ENCODE measurements at places on chromosomes 2 and 18.

GRCh38 chr2:96147593-96148201, 2.5 kb upstream of the DUSP2 start:
- DNase-seq = no peak

DNA sequence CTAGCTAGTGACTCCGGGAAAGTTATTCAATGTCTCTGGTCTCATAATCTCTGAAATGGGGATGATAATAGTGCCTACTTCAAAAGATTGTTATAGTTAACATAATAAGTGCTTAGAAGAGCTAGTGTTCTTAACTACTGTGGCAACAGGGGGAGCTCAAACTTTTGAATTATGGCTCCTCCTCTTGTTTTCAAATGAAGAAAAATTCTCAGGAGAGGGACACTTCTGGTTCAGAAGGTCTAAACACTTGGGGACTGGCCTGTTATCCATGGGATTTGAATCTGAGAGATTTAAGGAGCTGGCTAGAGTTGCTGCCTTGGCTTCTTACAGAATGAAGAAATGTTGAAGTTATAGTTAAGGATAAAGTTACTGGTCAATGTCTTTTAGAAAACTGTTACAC, 92.2 kb upstream of the ITGB6 start:
- no peak for DNase-seq

- no peak for DNase-seq
These were observed 31.0 kb downstream of the TCF7L1 start for GRCh38 chr2:85164145-85164569.

GRCh38 chr2:142165790-142166189, 35.0 kb upstream of the LRP1B start:
- DNase-seq = no peak

DNA sequence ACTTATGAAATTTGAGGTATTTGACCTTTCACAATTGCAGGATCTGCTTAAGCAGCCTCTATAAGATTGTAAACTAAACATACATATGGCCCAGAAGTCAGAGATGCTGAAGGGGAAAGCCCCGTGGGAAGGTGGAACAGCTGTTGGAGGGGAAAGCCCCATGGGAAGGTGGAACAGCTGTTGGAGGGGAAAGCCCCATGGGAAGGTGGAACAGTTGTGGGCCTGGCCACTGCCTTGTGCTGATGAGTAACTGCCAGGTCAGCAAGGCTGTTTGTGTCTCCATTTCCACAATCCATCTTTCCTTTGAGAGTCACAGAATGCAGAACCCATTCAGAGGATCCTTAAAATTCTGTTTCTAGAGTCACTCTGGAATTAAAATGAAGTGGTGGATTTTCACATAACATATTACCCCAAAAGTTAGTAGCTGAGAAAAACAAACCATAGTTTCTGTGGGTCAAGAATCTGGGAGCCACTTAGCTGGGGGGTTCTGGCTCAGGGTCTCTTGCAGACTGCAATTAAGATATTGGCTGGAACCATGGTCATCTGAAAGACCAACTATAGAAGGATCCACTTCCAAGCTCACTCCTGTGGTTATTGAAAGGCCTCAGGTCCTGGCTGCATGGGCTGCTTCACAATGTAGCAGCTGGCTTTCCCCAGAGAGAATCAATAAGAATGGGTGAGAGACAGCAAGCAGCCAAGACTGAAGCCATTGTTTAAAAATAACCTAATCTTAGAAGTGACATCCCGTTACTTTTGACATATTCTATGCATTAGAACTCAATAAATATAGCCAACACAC, 86.6 kb upstream of the CAVIN2 start:
- no peak for DNase-seq

Measured in posterior cingulate gyrus (tissue), 11 donors.